ENCODE measurements at places on chromosomes 3 and 15.

DNA sequence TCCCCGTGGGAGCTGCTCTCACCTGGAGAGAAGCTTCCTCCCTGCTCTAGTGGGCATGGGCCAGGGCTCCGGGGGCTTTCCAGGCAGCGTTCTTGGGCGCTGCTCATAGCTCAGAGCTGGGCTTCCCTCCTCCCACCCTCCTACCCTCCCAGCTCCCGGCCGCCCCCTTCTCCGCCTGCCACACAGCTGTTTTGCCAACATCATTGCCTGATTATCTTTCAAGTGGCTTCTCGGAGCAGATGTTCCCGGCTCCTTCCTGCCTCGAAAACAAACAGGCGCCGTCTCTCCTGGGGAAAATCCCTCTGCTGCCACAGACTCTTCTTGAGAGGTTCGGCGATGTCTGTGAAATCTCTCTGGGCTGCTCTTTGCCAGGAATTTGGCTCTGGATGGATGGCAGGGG is 195.6 kb downstream of the RPLP1 start:
- no peak for DNase-seq

DNA sequence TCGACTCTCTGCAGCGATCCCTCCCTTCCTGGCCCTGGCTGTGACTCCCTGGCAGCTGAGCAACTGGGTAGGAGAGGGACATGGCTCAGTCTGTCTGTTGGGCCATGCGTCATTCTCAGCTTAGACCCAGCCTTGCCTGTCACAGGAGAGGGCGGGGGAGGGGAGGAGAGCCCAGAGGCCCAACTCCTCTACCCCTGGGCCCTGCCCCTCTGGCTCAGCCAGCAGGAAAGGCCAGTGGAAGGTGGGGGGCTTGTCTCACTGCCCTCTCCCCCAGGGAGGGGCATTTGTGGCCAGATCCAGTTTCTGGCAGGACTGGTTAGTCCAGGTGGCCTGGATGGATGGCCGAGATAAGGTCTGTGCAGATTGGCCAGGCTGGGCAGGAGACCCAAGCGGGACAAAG is 31.6 kb downstream of the DNAJB8 start:
- no peak for DNase-seq

GRCh38 chr3:60081381-60082095 is 1031.7 kb upstream of the CFAP20DC start:
- DNase-seq: no peak

GRCh38 chr3:140627756-140628155 is 50.1 kb upstream of the TRIM42 start:
- DNase-seq: no peak

- no peak for DNase-seq
Measured at GRCh38 chr3:154125378-154126030, 4.3 kb downstream of the ARHGEF26 start.

DNA sequence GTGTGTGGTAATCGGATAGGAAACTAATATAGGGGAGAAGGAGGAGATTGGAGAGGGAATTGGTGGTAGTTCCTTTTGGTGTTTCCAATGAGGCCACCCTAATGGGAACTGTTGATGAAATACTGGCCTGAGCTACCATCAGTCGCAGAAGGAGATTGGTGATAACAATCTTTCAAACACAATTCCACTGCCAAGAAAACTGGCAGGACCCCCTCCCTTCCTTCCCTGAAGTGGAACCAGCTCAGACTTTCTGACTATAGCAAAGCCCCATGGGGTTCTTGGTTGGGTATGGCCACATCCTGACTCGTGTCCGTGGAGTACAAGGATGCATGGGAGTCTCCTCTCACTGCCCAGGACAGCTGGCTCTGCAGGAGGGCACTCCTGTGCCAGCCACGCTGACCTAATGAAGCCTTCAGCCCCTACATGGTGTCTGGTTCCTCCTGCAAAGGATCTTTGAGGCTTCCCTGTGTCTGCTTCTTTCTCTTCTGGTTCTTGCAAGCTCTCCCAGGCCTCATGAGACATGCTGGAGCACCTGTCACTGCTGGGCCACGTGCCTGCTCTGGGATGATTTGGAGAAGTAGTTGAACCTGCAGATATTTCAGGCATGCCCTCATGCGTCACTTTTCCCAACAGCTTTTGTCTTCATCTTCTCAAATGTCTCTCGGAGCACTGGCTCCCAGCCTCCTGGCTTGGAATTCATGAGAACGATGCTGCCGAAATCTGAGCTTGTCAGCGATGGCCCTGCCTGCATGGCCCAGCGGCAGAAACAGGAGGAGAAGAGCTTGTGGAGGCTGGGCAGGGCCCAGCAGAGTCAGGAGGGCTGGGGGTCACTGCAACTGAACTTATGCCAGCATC is 90.0 kb upstream of the ADPGK start:
- DNase-seq: no peak

- DNase-seq: no peak
Measured at GRCh38 chr3:145471976-145472375, 689.0 kb downstream of the PLOD2 start.

GRCh38 chr3:187919048-187919447 is 173.8 kb upstream of the BCL6 start:
- DNase-seq: no peak

- no peak for DNase-seq
Measured at GRCh38 chr15:63523306-63523990, 19.1 kb downstream of the USP3 start.

DNA sequence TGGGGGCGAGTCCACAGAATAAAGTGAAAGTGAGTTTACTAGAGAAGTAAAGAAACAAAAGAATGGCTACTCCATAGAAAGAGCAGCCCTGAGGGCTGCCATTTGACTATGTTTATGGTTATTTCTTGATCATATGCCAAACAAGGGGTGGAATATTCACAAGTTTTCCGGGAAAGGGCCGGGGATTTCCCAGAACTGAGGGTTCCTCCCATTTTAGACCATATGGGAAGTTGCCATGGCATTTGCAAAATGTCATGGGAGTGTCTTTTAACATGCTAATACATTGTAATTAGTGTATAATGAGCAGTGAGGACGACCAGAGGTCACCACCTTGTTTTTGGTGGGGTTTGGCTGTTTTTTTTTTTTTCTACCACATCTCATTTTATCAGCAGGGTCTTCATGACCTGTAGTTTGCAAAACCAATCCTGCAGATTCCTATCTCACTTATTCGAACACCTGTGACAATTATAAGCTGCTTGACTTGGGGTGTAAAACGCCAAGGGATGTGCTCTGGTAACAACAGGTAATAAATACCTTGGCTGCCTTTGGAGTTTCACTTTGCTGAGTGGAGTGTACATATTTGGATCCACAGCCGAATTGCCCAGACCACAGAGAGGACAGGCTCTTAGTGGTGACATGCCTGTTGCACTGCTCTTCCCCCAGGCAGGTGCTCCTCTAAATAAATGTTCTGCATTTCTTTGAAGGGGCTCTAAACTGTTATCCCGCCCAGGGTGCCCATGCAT is 43.6 kb downstream of the C2CD4B start:
- DNase-seq: no peak

DNA sequence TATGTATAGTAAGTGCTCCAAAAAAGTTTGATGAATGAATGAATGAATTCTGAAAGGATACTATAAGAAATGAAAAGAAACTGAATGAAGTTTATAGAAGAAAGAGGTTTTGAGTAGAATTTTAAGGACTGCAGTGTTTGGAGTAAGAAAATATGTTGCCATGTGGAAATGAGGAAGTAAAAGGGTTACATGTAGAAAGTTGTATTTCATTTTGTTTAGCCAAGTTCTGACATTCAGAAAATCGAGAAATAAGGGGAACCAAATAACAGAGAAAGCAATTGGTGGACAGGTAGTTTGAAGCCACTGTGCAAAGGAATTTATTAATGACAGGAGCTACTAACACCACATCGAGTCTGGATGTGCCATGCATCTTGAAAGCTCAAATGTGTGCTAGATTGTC is 200.7 kb downstream of the SATB1 start:
- DNase-seq: no peak

DNA sequence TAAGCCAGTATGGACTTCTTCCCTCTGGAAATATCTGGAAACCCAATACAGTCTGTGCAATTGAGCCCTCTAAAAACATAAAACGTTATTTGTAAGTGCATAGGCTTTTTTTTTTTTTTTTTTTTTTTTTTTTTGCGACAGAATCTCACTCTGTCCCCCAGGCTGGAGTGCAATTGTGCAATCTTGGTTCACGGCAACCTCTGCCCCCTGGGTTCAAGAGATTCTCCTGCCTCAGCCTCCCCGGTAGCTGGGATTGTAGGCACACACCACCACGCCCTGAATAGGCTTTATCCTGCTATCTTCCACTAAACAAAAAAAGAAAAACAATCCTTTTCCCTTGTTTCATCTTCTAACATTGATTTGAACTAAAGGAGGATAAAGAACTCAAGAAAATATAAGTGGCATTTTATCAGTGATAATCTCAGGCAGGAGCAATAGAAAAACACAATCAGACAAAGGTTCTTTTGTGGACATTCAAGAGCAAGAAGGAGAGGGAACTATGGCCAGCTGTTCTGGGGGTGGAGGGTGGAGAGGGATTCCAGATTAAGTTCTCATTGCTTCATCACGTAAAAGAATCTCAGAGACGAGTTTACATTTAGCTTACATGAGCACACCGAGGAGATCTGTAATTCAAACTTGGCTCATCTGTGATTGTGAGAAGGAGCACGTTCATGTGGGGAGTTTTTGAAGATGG is 68.6 kb downstream of the ITGB5 start:
- no peak for DNase-seq

DNA sequence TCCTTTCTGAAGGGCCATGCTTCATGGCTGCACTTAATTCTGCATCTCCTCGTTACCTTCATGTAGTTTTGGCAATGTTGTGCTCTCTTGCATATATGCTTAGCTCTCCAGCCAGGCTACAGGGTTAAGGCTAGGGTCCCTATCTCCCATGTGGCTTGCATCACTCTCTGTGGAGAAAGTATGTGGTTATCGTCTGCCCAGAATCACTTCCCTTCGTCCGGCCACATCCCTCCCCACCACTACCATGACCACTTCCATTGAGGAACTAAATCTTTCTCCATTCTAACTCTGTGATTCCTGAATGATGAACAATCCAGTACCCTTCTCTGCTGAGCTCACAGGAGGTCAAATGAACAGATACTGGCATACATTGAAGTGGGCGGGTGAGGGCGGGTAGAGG is 34.0 kb downstream of the WWTR1 start:
- no peak for DNase-seq

- no peak for DNase-seq
Measured at GRCh38 chr3:171456765-171457606, 3.2 kb downstream of the TNIK start.

DNA sequence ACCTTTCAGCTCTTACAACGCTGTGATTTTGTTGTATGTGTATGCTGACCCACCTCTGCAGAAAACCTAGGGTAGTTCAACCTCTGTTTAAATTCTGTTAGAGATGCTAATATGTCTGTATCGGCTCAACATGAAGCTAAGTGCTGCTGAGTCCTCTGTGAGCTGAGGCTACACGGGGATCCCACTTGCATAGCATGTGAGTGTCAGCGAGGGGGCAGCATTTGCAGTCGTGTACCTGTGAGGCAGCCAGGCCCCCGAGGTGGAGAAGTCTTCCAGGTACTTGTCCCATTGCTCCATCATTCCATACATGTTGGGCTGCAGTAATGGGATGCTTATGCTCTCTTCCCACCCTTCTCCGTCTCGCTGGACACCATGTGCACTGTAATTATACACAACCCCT is 3.7 kb downstream of the MKRN2OS start:
- no peak for DNase-seq

GRCh38 chr3:170776887-170777563 is 93.0 kb downstream of the RPL22L1 start:
- no peak for DNase-seq

- no peak for DNase-seq
Measured at GRCh38 chr3:113266738-113267137, 55.4 kb downstream of the BOC start.

DNA sequence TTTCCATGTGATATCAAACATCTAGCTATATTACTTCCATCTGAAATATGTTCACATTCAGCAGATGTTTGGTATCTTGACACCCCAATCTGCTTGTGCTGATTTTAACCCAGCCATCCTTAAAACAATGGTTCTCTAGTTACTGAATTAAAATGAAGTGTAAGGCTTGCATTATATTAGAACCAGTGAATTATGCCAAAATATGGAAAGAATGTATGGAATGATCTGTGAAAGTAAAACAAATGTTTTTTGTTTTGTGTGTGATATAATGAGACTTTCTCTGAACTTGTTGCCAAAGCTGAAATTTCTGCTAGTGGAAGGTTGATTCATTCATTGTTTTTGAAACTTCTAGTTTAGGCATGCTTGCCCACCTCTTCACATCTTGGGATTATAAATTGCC is 317.1 kb downstream of the MEX3B start:
- DNase-seq: no peak

- no peak for DNase-seq
Measured at GRCh38 chr3:175208326-175208725, 349.2 kb downstream of the NAALADL2 start.

DNA sequence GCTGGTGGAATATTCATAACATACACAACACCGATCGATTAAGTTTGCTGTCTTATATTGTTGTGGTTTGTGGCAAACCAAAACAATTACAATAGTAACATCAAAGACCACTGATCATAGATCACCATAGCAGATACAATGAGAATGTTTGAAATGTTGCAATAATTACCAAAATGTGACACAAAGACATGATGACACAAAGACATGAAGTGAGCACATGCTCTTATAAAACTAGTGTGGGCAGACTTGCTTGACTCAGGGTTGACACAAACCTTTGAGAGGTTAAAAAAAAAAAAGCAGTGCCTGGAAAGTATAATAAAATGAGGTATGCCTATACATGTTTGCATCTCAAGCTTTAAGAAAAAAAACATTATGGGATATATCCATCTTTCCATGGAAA is 130.3 kb downstream of the NR1I2 start:
- no peak for DNase-seq

DNA sequence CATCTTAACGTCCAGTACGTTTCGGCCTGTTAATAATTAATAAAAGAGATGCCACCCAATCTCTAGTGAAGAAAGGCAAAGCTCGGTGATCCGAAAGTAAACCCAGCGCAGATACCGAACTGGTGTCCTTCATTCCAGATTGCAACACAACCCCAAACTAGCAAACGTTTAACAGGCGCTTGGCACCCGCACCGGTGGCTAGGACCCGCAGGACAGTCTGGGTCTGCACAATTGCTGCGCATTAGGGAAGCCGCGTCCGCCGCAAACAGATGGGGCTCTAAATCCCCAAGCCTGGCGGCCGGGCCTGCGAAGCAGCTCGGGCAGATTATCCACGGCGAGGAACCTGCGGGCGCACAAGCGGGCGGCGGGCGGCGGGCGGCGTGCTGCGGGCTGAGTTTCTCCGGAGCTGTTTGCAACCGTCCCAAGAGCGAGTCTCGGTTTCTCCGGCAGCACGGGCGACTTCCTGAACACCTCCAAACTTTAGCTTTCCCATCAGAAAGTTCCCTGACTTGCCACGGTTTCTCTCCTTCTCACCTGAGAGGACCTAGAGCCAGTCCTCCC is 112.1 kb upstream of the ICE2 start:
- no peak for DNase-seq

DNA sequence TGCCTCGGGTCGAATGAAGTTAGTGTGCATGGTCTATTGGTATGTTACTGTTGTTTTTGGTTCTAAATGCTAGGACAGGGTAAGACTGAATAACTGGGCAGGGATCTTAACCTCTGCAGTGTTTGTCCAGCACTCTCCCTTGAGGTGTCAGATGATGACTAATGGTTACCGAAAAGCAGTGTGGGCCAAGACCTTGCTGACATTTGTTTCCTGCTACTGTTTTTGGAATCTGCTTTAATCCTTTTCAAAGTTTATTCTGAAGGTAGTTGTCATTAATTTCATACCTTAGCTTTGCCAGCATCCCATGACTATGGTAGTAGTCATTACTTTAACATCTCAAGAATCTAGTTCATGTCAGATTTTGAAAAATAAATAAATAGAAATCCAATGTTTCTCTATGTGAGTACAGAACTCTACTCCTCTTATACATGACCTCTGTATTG is 117.0 kb downstream of the P3H2 start:
- no peak for DNase-seq

GRCh38 chr3:104263477-104263876 is 1103.2 kb upstream of the ALCAM start:
- no peak for DNase-seq
